Epithelial cell of prostate (primary cell): ENCODE measurements at places on chromosomes 11 and 22.

- no peak for DNase-seq
Observed at GRCh38 chr11:104704888-104705287, 193.4 kb downstream of the CASP12 start.

DNA sequence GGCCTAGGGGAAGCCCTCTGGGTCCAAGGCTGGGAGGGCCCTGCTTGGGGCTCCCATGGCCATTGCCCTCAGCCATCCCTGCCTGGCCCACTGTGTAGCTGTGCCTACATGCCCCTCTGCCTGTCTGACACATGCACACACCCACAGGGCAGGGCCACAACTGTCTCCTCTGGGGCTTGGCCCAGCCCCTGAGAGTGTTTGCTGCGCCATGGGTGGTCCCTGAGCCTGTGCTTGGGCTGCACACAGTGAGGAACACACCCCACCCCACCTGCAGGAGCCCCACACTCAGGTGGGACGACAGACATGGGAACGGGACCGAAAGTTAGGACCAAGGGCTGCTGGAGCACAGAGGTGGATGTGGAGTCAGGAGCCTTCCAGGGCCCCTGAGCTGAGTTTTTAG is 489.5 kb downstream of the TBC1D22A start:
- no peak for DNase-seq

DNA sequence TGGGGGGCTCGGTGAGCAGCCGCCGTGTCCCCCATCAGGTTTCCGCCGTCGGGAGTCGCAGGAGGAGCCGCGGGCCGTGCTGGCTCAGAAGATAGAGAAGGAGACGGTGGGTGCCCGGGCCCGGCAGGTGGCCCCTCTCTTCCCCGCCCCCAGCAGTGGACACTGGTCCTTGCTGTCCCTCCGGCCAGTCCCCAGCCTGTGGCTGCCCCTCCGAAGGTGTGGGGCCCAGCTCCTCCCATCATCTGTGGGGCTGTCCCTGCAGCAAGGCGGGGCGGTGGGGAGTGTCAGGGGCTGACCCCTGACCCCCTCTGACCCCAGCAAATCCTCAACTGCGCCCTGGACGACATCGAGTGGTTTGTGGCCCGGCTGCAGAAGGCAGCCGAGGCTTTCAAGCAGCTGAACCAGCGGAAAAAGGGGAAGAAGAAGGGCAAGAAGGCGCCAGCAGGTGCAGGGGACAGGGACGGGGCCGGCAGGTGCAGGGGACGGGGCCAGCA is 15.3 kb downstream of the EPS8L2 start:
- DNase-seq = no peak

DNA sequence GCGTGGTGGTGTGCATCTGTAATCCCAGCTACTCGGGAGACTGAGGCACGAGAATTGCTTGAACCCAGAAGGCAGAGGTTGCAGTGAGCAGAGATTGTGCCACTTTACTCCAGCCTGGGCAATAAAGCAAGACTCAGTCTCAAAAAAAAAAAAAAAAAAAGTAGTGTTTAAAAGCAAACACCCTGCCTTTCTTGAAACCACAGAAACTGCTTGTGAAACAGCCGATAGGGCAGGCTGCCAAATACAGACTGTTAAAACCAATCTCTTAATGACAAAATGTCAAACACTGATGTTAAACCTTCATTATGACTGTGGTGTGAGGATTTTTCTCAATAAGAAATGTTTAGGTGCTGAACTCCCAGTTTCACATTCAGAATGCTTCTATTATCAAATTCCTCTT is 27.3 kb downstream of the MARK2 start:
- no peak for DNase-seq

GRCh38 chr11:65218446-65218845 is 36.7 kb downstream of the CAPN1 start:
- DNase-seq = no peak

- no peak for DNase-seq
Observed at GRCh38 chr11:76665172-76665571, 5.4 kb downstream of the LRRC32 start.

DNA sequence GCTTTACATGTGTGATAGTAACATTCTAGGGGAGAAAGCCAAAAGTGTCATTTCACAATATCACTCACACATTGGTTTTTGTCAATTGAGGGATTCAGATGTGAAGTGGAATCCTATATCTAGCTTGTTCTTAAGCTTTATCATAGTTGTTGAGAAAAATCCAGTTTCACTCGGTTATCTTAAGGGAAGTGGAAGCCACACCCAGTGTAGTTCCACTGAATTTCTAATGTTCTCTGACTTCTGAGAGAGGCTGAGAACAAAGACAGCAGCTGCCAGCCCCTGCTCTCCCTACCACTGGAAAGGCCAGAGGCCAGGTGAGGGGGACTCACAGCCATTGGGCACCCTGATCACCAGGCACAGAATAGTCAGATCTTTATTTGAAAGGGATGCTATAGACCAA is 53.7 kb downstream of the THAP12 start:
- no peak for DNase-seq

DNA sequence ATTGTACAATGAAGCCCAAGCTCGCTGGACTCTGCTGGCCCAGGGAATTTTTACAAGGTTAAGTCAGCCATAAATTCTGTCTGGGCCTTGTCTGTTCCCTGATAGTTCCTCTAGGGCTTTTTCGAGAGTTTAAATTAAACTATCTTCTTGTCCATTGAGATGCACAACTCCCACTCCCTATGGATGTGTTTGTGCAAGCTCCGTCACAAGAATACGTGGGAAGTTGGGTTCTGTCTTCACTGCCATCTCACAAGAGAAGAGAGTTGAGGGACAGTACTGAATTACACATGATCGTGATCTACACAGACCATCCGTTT is 153.6 kb upstream of the TTC12 start:
- no peak for DNase-seq

DNA sequence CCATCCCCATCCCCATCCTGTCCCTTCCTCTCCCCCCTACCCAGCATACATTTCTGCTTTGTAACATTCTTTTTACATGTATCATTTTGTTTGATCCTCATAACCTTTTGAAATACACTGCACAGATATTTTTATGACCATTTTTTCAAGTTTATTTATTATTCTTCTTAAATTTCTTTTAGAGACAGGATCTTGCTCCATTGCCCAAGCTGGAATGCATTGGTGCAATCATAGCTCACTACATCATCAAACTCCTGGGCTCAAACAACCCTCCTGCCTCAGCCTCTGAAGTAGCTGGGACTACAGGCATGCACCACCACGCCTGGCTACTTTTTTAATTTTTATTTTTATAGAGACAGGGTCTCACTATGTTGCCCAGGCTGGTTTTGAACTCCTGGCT is 99.4 kb upstream of the AKIP1 start:
- no peak for DNase-seq

DNA sequence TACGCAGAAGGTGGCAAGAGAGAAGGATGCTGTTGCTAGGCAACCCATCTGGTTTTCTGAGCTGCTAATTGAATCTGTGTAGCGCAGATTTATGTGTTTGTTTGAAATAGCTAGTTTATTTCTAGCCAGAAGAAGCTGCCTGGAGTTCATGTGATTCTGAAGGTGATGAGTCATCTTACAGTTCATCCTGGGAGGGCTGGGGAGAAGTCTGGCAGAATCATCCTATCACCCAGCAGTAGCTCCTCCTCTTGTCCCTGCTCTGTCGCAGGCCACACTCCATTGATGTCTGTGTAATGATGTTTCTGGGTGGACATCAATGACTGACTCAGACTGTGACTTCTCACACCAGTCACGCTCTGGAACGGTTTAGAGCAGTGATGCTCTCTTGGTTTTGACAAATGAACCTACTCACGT is 4.8 kb upstream of the FBXO7 start:
- no peak for DNase-seq

DNA sequence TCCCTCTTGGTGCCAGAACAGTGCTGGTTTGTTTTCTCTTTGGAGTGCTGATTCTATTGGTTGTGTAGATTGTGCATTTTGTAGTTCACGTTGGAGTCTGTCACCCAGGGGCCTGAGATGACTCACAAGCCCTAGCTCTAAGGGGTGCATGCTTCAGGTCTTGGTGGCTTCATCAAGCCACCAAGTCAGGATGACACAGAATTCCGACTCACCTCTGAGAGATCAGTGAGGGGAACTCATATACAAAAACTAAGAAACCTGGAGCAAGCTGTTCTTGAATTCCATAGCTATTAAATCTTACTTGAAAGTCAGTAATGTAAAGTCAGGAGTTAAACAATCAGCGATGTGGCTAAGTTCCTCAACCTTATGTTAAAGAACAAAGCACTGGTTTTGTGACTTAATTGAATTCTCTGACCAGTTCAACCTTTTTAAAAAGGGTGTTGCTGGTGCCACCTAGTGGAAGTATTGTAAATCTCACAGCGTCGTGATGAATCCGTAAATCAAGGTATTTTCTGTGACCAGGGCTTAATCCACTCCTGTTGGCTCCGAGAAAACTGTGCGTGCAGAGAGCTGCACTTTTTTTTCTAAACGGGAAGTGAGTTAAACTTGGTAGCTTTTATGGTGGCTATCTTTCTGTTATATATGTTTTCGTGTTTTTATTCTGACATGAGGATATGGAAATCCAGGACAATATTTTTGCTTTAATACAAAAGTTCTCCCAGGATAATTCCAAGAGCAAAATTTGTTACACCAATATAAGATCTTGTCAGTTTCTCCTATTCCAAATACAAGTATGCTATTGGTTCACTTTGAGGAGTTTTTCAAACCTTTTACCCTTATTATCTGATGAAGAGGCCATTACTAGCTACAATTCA is 14.6 kb downstream of the MMP13 start:
- no peak for DNase-seq

- no peak for DNase-seq
Observed at GRCh38 chr11:97309291-97309690, 919.5 kb downstream of the JRKL start.

GRCh38 chr11:75815345-75816168 is 547 bp downstream of the UVRAG start:
- no peak for DNase-seq

DNA sequence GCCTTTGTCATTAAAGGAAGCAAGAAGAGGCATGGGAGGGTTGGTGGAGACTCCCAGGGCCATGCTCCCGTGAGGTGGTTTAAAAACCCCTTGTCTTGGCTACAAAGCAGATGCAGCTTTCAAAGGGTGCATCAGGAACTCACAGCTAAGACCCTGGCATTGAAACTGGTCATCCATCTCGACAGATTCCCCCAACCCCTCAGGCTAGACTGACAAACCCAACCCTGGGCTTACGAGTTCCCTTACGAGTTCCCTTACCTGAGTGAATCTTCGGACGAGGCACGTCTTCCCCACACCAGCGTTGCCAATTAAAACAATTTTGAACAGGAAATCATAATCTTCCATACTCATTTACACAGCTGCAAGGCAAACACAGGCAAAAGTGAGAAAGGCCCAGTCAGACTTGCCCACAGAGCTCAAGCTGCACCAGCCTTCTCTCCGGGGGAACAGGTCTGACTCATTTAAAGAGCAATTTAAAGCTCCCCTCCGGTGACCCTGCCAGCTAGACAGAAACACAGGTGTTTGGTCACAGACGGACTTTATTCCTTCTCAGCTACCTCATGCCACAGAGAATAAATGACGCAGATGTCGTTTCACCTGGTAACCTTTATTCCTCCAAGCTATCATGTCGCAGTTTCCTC is 74.6 kb downstream of the RAB30 start:
- no peak for DNase-seq

GRCh38 chr11:68652683-68653156 is 31.6 kb upstream of the GAL start:
- DNase-seq = no peak

- no peak for DNase-seq
Observed at GRCh38 chr11:17533778-17534415, 10.3 kb downstream of the USH1C start.

DNA sequence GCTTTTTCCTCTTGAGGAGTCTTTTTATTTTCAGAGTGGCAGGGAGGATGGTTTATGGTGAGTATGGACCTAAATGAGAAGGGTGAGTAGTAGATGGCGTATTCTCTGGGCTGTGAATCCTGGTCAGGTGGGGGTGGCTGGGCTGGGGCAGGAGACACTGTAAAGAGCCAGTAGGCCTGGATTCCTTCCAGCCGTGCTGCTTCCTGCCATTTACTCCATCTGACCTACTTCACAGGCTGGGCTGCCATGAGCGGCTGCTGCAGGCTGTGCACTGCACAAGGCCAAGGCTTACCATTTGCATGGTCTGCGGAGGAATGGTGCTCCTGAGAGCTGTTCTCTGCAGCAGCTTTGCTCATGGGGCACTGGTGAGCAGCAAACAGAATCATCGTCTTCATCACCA is 297.6 kb downstream of the KIRREL3 start:
- no peak for DNase-seq

DNA sequence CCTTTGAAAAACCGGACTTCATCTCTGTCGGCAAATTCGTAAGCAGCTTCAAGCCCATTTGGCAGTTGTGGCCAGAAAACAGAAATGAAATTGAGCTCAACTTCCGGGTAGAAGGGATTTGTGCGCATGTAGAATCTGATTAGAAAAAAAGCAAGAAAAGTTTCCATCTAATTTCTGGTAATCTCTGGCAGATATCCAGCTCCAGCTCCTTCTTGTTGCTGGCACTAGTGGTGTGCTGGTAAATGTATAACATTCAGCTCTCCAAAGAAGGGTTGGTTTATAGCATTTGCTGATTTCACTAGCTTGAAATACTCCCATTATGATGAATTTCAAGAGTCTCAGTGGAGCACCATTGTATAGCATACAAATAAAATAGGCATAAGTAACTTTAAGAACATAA is 5.4 kb downstream of the MMP1 start:
- no peak for DNase-seq

DNA sequence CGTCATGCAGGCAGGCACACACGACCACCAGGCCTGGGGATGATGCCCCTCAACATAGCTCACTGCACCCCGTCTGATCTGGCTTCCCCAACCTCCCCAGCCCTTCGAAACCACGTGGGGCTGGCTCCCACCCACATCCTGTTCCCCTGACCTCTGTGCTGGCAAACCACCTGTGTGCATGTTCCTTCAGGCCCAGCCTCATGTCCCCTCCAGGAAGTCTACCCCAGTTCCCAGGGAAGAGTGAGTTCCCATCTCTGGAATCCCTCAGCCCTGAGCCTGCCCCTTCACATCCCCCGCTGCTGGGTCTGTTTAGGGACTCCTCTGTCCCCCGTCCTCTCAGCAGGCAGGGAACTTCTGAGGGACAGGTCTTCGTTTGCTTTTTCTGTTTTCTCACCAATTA is 7.1 kb downstream of the SLC7A4 start:
- no peak for DNase-seq

- no peak for DNase-seq
Observed at GRCh38 chr11:44366741-44367140, 56.8 kb upstream of the ALX4 start.

DNA sequence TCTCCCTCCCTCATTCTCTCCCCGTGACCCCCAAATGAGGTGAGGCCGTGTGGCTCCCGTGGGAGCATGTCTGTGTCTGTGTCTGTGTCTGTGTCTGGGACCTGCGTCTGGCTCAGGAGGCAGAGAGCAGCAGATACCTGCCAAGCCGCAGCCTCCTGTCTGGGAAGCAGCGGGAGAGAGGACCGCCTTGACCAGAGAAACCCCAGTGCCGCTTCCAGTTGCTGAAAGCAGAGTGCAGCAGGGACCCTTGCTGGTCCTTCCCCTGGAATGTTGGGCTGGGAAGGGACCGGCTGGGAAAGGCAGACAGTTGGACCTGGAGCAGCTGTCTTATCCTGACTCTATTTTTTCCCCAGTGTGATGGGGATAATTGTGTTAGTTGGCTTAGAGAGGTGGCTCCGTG is 525 bp downstream of the CSDC2 start:
- DNase-seq = no peak

GRCh38 chr11:114563077-114563476 is 3.4 kb upstream of the NXPE1 start:
- no peak for DNase-seq

GRCh38 chr11:121688055-121688491 is 235.3 kb upstream of the SORL1-AS1 start:
- no peak for DNase-seq
